ENCODE measurements at places on chromosomes 2 and 18.
A peak's percentile ranks its signal among the peaks of the same experiment; 100 is the strongest.

GRCh38 chr2:21759819-21760218 lies 636.1 kb downstream of the TDRD15 start:
- DNase-seq: no peak

DNA sequence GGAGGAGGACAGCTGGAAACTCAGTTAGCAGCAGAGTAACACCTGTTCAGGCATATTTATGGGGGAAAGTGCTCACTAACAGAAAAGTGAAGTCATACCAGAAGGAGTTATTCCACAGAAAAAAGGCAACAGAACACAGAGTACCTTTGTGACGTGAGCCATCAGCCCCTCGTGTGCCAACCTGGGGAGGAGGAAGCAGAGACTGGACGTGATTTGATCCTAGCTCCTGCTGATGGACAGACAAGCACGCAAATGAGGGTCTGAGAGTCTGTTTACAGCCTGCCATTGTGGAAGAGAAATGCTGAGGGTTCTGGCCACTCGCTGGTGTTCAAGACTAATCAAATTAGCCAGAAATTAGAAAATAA lies 120.7 kb downstream of the ZNF521 start:
- no peak for DNase-seq

DNA sequence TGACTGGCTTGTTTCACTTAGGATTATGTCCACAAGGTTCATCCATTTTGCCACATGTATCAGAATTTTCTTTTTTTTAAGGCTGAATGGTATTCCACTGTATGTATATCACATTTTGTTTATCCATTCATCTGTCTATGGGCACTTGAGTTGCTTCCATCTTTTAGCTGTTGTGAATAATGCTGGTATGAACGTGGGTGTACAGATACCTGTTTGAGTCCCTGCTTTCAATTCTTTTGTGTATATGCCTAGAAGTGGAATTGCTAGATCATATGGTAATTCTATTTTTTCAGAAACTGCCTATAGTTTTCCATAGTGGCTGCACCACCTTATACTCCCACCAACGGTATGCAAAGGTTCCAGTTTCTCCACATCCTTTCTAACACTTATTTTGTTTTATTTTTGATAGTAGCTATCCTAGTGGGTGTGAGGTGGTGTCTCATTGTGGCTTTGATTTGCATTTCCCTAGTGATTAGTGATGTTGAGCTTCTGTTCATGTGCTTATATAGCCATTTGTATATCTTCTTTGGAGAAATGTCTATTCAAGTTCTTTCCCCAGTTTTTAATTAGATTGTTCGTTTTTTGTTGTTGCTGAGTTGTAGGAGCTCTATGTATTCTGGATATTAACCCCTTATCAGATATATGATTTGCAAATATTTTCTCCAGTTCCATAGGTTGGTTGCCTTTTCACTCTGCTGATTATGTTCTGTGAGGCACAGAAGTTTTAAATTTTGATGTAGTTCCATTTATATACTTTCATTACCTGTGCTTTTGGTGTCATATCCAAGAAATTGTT lies 40.7 kb downstream of the TTC39C start:
- DNase-seq: no peak

GRCh38 chr2:127170452-127171197 lies 49.5 kb downstream of the CYP27C1 start:
- no peak for DNase-seq

- no peak for DNase-seq
Measured at GRCh38 chr2:174486563-174487107, at the start of gene GPR155. GPR155 (minus strand) TSS chr2:174487029; CDS start chr2:174481956, 5,073 bp downstream.

GRCh38 chr2:181991171-181991885 lies 5.7 kb downstream of the PPP1R1C start:
- no peak for DNase-seq

DNA sequence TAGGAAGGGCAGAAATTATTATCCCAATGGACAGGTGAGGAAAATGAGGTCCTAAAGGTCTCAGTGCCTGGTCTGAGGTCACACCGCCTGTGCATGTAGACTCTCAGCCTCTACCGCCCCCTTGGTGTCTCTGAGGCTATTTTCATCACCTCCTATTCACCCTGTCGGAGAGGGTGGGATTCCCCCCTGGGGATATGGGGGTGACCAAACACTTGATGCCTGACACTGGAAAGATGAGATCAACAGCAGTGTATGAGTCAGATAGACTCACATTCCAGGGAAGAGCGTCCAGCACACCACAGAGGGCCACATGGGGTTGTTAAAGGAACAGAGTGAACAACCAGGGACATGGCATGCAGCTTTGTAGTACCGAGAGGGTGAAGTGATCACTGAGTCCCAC lies 199.7 kb downstream of the SMAD2 start:
- DNase-seq: no peak

GRCh38 chr2:20617892-20618467 lies 32.9 kb downstream of the HS1BP3 start:
- no peak for DNase-seq

DNA sequence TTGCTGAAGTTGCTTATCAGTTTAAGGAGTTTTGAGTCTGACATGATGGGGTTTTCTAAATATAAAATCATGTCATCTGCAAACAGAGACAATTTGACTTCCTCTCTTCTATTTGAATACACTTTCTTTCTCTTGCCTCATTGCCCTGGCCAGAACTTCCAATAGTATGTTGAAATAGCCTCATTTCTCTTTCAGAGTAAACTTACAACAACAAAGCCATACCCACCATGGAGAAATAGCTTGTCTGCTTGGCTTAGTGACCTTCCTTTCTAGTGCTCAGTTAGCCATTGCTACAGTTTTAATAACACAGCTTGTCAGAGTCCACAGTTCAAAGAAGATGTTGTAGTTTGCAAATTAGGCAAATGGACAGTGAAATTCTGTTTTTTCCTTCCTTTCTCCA lies 228.0 kb downstream of the ETAA1 start:
- no peak for DNase-seq

DNA sequence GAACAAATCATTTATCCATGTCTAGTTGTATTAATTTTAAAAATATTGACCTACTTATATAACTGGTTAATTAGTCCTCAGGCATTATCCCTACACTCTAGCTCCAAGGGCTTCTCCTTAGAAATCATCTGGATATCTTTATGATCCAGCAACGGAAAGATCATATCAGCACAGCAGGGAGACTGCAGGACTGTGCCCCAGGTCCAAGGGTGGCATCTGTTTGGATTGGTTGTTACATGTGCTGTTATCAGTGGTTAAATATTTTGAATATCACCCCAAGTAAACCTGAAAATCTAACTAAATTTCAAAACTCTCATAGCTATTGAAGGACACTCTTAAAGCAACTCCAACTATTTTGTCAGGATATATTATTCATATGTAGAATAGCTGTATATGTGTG lies 556.2 kb upstream of the ZEB2 start:
- DNase-seq: no peak

- DNase-seq: no peak
Measured at GRCh38 chr2:122705746-122706145, 950.3 kb downstream of the TSN start.

DNA sequence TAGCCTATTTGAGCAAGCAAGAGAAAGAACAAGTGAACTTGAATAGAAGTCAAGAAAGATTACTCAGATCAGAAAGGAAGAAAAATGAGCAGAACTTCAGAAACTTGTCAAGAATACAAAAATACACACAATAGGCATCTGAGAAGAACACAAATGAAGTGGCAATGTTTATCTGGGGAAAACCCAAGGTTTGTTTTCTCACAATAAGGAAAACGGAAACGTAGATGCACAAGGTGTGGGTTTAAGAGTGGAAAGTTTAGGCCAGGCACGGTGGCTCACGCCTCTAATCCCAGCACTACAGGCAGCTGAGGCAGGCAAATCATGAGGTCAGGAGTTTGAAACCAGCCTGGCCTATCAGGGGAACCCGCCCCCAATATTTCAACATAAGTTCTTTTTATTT lies 159.5 kb upstream of the GYPC start:
- no peak for DNase-seq

DNA sequence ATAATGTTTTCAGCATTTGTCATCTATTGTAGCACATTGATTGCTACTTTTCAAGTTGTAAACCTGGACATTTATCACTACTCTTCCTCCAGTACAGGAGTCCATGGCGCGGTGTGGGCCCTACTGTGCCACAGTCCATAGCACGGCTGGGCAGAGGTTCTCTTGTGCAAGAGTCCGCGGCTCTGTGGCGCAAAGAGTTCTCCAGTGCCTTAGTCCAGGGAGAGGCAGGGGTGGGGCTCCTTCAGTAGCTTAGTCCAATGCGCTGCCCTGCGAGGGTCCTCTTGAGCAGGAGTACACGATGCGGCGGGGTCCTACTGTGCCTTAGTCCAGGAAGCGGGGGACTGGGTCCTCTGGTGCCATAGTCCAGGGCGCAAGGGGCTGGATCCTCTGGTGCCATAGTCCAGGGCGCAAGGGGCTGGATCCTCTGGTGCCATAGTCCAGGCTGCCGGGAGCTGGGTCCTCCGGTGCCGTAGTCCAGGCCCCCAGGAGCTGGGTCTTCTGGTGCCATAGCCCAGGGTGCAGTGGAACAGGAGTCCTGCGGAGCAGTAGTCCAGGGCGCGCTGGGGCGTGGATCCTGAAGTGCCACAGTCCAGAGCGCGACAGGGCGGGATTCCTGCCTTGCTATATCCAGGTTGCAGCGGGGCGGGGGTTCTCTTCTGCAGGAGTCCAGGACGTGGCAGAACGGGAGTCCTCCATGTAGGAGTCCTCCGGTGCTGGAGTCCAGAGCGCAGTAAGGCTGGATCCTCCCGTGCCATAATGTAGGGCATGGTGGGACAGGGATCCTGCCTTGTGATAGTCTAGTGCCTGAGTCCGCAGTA lies 129.3 kb downstream of the CCDC74A start:
- DNase-seq: no peak

- peak; percentile 26 for DNase-seq
Measured at GRCh38 chr2:27306573-27307286, 1.5 kb downstream of the UCN start.

GRCh38 chr2:224122542-224122941 lies 83.5 kb upstream of the SERPINE2 start:
- DNase-seq: no peak

DNA sequence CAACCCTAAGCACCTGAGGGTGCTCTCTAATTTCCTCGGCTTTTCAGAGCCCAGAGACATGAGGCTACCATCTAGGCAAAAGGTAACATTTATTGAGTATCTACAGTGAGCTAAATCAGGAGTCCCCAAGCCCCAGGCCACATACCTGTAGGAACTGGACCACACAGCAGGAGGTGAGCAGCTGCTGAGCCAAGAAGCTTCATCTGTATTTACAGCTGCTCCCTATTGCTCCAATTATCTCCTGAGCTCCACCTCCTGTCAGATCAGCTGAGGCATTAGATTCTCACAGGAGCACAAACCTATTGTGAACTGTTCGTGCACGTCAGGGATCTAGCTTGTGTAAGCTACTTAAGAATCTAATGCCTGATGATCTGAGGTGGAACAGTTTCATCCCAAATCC lies 70.2 kb downstream of the RND3 start:
- DNase-seq: no peak

All from activated CD4-positive, alpha-beta T cell treated with anti-CD3 and anti-CD28 coated beads, Interleukin-2, amount 50 U/mL, for 4 hours (primary cell).